Memory B cell (primary cell): ENCODE measurements at places on chromosomes 7 and 10.

DNA sequence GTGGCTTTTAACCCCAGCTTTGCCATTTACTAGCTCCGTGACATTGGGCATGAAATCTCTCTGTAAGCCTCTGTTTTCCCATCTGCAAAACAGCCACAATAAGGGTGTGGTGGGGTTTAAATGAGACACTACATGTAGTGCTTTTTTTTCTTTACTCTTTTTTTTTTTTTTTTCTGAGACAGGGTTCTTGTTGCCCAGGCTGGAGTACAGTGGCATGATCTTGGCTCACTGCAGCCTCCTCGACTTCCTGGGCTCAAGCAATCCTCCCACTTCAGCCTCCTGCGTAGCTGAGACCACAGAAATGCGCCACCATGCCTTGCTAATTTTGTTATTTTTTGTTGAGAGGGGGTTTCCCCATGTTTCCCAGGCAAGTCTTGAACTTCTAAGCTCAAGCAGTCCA, 8.3 kb upstream of the DENND10 start:
- DNase-seq = no peak

DNA sequence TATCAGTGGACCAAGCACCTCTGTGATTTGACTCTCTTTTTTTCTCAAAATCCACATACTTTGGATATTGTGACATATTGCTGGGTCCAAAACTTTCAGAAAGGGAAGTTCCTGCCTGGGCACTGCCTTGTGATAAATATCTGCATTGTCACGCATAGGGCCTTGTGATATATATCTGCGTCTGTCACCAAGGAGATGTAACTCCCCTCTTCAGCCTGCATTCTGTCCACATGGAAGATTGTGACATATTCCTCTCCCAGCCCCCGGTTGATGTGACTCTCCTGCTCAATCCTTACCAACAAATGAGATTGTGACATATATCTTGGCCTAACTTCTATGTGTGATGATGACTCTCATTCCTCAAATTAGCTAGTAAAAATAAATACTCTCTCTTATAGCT, 25.4 kb upstream of the ZNF107 start:
- no peak for DNase-seq

DNA sequence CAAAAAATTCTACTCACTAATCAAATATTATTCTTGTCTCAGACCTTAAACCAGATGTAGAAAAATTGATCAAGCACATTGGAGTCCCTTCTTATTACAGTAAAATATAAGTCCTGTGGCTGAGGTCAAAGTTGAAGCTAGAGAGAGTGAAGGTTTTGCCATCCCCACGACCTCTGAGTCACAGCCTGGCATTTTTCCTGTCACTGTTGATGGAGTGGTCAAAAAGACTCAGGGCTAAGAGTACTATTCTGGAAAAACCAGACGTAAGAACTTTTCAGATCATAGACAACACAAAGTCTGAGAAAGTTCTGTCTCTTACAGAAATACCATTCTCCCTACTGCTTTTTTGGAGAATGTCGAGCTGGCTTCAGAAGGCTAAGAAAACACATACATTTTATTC, 323.7 kb upstream of the ANKRD30A start:
- no peak for DNase-seq

GRCh38 chr7:158244873-158245723, 342.5 kb downstream of the PTPRN2 start:
- DNase-seq = no peak

DNA sequence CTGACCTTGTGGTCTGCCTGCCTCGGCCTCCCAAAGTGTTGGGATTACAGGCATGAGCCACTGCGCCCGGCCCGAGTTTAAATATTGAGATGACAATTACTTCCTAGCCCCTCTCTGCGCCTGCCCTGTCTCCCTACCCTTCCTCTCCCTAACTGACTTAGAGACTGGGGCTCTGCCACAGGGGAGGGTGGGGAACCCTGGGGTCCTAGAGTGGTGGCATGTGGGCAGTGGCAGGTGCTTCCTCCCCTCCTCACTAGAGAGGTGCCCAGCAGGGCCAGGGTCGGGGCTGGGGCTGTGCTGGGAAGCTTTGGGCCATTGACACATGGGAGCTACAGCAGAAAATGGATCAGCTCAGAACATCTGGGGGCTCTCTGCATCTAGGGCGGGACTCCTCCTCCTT, 7.0 kb upstream of the ACHE start:
- no peak for DNase-seq

DNA sequence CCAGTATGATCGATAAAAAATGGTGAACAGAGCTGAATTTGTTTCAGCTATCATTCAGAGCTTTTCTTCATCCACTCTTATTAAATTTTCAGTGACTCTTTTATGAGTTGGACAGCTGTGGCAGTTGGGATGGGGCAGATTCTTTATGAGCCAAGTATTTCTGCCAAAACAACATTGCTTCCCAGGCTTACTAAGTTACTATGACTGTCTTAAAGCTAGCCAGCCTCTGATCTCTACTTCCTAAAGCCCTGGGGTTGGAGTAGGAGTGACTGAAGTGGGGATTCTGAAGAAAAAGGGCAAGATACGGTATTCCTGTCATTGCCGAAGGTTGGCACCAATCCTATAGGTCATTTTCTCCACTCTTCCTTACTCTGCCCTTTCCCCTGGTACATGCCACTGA, 12.7 kb downstream of the RPP30 start:
- no peak for DNase-seq

DNA sequence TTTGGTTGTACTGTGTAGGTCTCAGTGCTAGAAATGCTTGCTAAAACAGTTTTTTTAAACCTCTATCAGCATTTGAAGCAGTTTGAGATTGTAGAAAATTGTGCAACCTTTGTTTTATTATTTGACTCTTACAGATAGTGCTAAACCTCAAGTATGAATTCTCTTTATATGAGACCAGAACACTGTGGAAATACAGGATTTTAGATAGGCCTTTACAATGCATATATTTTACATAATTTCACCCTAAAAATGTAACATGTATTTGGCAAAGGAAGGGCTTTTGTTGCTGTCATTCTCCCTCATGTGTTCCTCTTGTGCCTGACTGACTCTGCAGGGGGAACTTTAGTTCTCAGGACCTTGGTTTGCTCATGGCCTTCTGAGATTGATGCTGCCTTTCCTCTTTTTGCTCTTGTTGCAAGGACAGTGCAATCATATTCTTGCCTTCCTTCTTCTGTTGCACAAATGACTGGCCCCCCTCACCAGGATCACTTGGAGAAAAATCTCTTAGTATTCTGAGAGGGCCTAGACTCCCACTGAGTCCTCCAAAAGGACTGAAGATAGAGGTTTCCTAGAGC, 188.7 kb downstream of the PPP1R9A start:
- no peak for DNase-seq

DNA sequence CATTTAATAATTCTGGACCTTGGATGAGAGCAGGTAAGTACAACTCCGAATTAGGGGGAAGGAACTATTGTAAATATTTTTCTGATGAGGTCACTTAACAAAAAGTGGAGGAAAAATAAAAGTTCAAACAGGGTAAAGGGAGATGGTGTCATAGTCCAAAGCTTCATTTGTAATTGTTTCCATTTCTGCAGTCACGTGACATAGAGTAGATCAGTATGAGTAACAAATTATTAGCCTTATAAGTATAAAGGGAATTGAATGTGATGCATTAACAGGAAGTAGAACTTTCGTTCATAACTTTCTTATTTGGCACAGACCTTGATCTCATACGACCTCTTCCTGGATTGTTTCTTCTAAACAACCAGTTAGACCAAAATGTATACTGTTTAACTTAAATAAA, 347.2 kb upstream of the TPK1 start:
- no peak for DNase-seq

DNA sequence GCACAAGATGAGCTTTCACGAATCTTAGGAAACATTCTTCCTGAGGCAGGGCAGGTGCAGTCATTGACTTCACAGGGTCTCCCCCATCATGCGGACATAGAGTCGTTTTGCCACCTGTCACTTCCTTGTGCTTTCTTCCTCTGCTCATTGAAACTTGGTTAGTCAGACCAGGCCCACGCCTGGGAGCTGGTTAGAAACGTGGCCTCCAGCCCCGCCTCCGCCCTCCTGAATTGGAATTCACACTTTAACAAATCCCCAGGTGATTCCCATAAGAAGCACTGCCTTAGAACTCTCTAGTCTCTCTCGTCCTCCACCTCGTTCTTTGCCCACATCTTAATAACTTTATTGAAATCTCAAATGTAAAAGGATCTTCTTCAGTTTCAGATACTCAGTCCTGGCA, 265.5 kb upstream of the FZD8 start:
- no peak for DNase-seq

GRCh38 chr7:29030781-29031275, 72.7 kb upstream of the TRIL start:
- DNase-seq = no peak

- no peak for DNase-seq
These were observed 88.6 kb downstream of the RNF216 start for GRCh38 chr7:5692845-5693278.

DNA sequence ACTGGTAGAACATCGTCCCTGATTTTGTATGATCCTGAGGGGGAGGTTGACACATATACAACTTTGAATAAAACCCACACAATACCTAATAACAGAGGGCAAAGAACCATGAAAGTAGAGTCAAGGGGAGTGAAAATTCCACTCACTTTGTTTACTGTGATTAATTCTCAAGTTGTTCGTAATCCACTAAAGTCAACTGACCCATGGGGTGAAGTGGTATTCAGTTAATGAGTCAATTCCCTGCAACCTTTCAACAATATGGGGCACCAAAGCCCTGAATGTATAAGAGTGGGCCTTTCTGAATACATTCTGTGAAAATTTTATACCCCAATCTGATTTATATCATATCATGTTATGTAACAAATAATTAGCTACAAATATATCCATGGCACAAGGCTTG, 39.0 kb upstream of the C10orf67 start:
- no peak for DNase-seq
